ENCODE measurements at places on chromosomes 2 and 18. TPM values are rescaled to one million over a fixed set of nuclear protein-coding genes. Genes with fewer than 3 reads are reported as not detected.

The B3GNT7 gene
- total RNA-seq, result 2.2 TPM

- DNase-seq, result no peak
Measured at GRCh38 chr2:176577054-176577453, 307.8 kb downstream of the MTX2 start.

- DNase-seq, result no peak
Measured at GRCh38 chr2:160364364-160364763, 129.2 kb downstream of the RBMS1 start.

DNA sequence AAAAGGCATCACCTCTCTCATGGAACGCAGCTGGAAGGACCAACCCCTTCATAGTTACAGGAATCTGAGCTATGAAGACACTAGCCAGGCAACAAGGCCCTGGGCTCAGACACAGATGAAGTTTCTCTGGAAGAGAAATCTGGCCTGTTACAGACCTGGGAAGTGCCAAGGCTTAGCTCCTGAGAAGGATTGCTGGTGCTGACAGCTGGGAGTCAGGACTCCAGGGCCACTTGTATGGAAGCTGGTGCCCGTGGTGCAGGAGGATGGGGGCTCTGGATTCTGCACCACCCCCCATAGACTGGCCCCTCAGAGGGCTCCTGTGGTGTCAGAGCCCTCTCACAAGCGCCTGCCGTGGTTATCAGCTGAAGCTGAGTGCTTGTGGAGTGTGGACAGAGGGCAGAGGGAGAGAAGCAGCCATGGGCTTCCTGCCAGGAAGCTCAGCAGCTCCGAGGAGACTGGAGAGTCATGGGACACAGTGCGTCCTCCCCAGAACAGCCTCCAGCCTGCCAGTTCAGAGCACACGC lies 87.3 kb upstream of the LCLAT1 start:
- DNase-seq, result peak; percentile 65

GRCh38 chr2:98634406-98635092 lies 26.2 kb downstream of the UNC50 start:
- no peak for DNase-seq

The DNAH7 gene
- total RNA-seq, result 5.5 TPM

GRCh38 chr2:65710779-65711295 lies 278.4 kb upstream of the SPRED2 start:
- no peak for DNase-seq

DNA sequence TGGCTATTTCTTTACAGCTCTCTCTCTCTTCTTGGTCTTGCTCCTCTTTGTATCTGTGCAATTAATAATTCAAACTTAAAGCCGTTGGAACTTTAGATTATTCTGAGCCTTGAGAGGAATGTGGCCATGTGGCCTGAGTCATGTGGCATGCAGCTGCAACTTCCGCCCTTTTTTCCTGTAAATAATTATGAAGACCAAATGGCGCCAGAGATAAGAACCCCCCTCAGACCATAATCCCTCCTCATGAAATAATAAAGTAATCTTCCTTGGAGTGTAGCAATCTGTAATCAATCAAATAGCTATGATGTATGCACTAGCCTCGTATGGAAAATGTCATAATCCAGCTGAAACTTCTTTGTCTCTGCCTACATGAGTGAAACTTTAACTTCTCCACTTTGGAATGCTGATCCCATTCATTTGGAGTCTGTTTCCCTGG lies 13.5 kb upstream of the TWSG1 start:
- no peak for DNase-seq

DNA sequence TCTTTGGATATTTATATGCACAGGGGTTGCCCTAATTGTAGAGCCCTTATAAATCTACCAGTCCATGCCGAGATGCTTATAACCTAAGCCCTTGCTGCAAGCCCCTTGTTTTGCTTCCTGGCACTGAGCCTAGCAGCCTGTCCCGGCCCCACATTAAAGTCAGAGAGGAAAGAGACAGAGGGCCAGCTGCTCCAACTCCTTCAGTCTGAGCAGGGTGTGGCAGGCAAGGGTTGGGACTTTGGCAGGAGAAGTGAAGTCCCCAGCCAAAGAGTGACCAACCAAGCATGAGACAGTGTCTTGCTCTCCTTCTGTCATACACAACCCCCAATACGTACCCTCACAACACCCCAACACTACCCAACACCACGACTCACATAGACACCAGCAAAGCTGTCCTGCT lies 54.7 kb upstream of the FZD7 start:
- DNase-seq, result no peak

DNA sequence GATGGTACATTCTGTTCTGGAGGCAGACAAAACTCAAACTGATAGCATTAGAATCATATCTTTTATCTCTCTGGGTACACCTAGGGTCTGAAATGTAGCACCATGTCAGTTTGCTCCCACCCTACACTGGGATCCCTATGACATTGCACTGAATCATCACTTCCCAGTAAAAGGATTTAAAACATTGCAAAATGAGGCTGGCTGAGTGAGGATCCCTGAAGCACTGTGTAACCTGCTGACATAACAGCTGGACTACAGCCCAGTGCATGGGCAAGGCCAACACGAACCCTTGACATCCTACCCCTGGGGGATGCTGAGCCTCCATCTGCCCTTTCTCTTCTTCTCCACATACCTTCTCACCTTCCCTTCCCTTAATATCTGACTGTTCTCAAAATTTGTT lies 253.2 kb downstream of the TTC32 start:
- no peak for DNase-seq

DNA sequence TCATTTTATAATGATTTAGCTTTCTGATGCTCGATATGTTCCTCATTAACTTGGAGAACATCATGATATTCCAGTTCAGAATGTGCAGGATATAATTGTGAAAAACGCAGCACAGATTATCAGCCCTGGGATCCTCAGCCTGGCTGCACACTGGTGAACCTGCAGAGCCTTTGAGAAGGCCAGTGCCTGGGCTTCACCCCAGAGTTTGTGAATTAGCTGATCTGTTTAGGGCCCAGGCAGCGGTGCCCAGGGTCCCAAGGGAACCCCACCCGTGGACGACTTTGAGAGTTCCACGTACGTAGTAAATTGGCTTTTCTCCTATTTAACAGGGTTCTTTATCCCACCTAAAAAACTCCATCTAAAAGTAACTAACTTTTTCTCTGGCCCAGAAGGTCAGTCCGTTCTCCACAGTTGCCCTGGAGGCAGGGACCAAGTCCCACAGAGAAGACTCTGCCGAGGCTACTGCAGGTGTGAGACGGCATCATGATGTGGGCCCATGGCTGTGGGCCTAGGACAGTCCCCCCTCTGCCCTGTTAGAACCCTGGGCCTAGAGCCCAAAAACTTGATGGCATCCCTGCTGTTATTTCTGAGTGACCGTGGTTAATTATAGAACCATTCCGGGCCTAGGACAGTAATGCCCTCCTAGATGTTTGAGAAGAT lies 39.6 kb upstream of the RPL31 start:
- DNase-seq, result no peak

DNA sequence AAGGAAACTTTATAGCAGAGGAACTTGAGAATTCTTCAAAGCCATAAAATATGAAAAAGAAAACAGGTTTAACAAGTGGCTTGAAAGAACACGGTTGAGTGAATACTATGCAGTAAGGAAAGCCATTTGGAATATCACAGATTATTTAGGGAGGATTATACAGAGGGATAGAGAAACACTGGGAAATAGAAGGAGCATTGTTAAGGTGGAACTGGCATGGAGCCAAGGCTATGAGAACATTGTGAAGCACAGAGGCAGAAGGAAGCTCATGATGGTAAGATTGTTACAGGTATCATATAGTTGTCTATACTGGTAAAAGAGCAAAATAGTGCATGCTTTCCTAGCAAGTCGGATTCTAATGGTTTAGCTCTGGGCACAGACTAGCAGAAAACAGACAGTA lies 87.1 kb downstream of the SS18 start:
- DNase-seq, result no peak

DNA sequence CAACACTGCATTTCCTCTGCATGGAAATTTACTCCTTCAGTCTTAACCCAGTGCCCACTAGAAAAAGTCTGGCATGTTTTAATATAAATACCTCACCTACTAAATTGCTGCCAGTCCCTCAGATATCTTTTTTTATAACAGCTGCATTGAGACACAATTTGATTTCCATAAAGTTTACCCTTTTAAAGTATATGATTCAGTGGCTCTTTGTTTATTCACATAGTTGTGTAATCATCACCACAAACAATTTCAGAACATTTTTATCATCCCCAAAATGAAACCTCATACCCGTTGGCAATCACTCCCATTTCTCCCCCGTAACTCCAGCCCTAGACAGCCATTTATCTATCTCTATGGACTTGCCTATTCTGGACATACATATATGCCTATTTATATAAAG lies 17.0 kb upstream of the FRZB start:
- DNase-seq, result no peak
